Forelimb muscle (tissue), 1 donor: ENCODE measurements at places on chromosomes 16 and 17.

GRCh38 chr16:539901-540530 lies 12.5 kb downstream of the CAPN15 start:
- DNase-seq = no peak

DNA sequence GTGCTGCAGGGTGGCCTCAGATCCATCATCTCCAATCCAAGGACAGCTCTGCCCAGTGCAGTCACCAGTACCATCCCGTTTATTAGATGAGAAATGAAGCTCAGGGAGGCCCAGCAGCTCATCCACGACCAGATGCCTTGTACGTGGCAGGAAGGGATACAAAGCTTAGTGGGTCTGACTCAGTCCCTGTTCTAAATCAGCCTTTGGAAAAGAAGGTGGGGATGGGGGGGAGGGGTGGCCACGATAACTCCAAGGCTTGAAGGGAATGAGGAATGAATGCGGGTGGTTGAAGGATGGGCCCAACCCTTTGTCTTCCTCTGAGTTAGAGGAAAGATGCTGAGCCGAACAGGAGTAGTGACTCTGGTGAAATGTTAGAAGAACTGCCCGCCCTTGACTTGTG lies 25.8 kb downstream of the LLGL2 start:
- DNase-seq = no peak

DNA sequence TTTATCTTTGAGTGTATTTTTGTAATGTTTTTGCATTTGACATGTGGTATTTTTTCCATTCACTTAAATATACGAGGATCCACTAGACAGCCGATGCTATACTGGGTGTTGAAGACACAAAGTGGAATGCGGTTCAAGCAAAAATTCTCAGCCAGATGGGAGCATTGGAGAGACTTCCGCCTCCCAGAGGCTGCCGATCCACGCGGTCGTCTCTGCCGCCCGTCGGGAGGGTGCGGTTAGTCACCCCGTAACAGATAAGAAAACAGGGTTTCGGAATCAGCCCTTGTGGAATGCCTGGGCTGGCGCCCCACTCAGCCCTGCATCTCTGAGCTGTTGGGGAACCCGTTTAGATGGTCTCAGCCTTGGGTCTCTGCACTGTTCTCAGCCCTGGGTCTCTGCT lies 7.3 kb downstream of the GSE1 start:
- DNase-seq = no peak

- no peak for DNase-seq
Measured at GRCh38 chr17:29802246-29802645, 127.8 kb downstream of the SSH2 start.

DNA sequence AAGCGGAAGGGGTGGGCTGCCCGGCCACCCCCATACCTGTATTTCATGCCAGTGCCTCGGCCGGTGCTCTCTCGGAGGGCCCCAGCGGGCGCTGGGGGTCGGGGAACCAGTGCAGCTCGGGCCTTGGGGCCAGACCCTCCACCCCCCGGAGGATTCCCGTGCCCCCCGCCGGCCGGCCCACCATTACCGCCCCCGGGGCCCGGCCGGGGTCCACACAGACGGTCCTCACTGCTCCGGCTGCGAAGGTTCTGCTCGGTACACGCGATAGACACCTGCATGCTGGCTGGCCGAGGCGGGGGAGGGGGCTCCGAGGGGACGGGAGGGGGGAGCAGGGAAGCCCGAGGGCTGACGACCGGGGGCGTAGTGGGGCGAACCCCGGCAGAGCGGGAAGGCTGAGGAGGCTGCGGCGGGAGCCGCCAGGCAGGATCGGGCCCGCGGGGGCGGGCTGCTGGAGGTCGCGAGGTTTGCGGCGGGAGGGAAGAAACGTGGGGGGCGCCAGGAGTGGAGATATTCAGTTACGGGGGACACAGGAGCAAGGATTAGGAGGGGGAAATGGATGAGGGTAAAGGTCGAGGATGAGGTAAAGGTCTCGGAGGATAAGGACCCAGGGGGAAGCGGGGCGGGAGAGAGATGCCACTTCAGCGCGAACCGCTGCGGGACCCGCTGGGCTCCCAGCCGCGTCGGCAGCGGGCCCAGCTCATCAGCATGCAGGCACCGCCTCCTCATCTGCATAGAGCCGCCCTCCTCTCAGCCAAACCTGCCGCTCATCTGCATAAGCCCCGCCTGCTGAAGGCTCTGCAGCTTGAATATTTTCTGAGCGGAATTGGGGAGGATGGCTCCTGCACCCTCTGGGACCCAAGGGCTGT lies at the start of gene KCNAB3:
Gene KCNAB3, minus strand, starts transcription at position 699 of the 866 bp plus-strand sequence. Its CDS starts 421 bp downstream, at position 278.
- DNase-seq = no peak
